ENCODE measurements at places on chromosomes 6 and 20.

DNA sequence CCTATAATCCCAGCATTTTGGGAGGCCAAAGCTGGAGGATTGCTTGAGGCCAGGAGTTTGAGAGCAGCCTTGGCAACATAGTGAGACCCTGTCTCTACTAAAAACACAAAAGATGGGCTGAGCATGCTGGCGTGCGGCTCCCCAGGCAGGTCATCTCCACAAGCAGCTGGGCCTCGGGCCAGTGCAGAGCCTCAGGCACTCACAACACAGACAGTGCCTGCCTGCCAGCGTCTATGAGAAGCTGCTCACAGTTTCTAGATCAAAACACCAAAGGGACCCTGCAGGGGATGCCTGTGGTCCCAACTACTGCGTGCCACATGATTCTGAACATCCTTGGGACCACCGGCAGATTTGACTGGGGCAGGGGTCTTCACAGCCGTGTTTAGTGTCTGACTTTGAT, 59.4 kb downstream of the GINS1 start:
- DNase-seq: no peak

- no peak for DNase-seq
Measured at GRCh38 chr6:25389471-25389870, 110.3 kb downstream of the CARMIL1 start.

- DNase-seq: no peak
Measured at GRCh38 chr6:12238219-12238618, 51.9 kb upstream of the EDN1 start.

GRCh38 chr20:7818477-7818876, 121.8 kb downstream of the HAO1 start:
- DNase-seq: no peak

- DNase-seq: no peak
Measured at GRCh38 chr20:51463560-51463959, 79.0 kb downstream of the NFATC2 start.

GRCh38 chr6:108937170-108937569, 88.9 kb downstream of the ARMC2 start:
- no peak for DNase-seq

DNA sequence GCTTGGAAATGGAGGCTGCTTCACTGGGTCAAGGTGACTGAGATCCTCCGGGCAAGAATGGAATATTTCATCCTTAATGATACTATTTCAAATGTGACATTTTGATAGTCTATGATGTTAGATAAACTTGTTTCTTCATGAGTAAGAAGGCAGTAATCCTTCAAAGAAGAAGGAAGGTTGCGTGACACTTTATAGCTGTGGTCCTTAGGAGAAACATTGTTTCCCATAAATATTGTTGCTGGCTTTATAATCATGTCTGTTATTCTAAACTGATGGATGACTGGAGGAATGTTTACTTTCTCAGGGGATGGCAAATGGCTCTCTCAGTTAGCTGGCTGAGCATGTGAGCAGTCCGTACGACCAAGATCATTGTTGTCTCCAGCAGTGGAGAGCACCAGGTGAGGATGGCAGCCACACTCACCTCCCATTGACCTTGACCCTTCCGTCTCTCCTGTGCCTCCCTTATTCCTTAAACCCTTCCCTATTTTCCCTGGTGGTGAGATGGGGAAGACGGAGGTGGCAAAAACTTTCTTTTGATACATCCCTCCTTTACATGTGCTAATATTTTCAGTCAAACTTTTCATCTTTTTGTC, 171.2 kb upstream of the OLIG3 start:
- no peak for DNase-seq

GRCh38 chr6:98498144-98498775, 336.1 kb upstream of the POU3F2 start:
- DNase-seq: no peak

- no peak for DNase-seq
Measured at GRCh38 chr6:26629359-26629758, 30.2 kb downstream of the ZNF322 start.

GRCh38 chr6:27187231-27188060, 60.1 kb upstream of the PRSS16 start:
- no peak for DNase-seq

GRCh38 chr6:53615633-53616449, 49.7 kb downstream of the KLHL31 start:
- peak; percentile 97 for DNase-seq

GRCh38 chr6:160424256-160424655, 76.1 kb downstream of the SLC22A3 start:
- no peak for DNase-seq

- DNase-seq: no peak
Measured at GRCh38 chr20:33863440-33864323, 52.5 kb downstream of the CHMP4B start.

GRCh38 chr6:40438246-40438887, 148.8 kb downstream of the LRFN2 start:
- no peak for DNase-seq

All from NCI-H510A treated with DMSO at 0.1 percent for 48 hours (cell line).